ENCODE measurements at places on chromosomes 4 and X.

- DNase-seq, result no peak
Observed at GRCh38 chrX:104749951-104750610, 184.1 kb downstream of the IL1RAPL2 start.

DNA sequence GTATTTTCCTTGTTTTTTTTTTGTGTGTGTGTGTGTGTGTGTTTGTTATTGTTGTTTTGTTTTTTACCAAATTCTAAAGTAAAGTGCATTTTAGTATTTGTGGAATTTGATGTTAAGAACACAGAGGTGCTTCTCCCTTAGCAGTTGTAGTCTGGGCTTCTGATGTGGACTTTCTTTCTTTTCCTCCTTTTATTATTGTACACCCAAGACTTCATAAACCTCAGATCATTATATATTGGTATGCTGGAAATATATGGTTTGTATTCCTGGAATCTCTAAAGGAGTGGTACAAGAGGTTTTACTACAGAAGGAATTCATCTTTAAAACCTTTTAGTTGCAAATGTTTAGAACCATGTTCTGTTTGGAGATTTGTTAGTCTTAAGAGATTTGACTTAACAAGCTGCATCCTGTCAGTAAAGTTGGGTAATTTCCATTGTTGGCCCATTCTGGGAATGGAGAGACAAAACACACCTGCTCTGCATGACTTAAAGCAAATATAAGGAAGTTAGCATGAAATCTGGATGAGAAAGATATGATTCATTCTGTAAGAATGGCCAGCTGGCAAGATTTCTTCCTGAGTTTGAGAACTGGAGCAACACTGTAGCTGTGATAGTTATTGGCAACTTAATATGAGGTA is 64.0 kb downstream of the SMAD1 start:
- no peak for DNase-seq

DNA sequence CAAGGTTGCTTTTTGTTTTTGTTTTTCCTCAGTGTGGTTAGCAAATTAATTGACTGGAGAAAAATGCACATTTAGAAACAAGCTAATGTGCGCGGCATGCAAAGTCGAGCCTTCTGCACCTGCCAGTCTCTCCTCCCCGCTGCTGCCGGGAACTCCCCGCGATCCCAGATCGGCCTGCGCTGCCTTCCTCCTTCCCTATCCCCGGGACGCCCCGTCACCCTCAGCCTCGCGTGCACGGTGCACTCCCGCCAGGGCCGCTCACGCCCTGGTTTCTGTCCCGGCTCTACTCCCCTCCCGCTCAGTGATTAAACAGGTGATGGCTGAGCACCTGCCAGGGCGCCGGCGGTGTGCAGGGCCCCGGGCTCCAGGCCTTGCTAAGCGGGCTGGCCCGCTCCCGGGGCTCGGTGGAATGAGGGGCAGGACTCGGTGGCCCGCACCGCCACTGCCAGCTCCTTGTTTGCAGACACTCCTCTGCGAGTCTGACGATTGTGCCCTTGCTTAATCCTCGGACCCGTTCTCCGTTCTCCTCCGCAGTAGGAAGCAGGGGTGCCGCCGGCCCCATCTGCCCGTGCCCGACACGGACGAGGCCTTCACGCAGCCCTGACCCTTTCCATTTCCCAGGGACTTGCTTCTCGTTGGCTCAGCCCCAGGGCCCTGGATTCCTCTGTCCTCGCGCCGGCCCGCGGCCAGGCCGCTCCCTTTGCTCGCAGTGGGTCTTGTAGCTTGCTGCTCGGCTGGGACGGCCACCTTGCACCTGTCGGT is 143.4 kb downstream of the TRIML1 start:
- DNase-seq, result no peak

GRCh38 chr4:17347445-17347844 is 164.4 kb downstream of the QDPR start:
- no peak for DNase-seq

DNA sequence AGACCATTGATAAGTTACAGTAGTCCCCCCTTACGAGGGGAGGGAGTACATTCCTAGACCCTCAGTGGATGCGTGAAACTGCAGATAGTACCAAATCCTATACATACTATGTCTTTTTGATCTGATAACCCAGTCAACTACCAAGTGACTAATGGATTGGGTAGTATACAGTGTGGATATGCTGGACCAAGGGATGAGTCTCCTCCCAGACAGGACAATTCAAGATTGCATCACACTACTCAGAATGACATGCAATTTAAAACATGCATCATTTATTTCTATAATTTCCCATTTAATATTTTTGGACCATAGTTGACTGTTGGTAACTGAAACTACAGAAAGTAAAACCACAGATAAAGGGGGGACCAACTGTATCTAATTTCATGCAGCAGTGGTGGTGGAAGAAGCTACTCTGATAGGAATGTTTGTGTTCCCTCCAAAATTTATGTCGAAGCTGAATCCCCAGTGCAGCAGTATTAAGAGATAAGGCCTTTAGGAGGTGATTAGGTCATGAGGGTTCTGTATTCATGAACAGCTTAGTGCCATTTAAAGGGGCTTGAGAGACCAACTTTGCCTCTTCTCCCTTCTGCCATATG is 11.9 kb downstream of the HADH start:
- DNase-seq, result no peak

GRCh38 chr4:1937550-1937949 is 66.4 kb downstream of the NSD2 start:
- DNase-seq, result no peak

DNA sequence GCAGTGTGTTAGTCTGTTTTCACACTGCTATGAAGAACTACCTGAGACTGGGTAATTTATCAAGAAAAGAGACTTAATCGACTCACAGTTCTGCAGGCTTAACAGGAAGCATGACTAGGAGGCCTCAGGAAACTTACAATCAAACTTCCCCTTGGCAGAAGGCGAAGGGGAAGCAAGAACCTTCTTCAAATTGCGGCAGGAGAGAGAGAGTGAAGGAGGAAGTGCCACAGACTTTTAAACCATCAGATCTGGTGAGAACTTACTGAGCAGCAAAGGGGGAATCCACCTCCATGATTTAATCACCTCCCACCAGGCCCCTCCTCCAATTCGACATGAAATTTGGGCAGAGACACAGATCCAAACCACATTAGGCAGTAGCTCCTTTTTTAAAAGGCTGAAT is 59.2 kb upstream of the LEF1 start:
- DNase-seq, result no peak

- no peak for DNase-seq
Observed at GRCh38 chrX:136679531-136679930, 31.6 kb downstream of the CD40LG start.

GRCh38 chr4:86593688-86594558 is at the start of gene PTPN13:
PTPN13 (plus strand) TSS chr4:86594315; CDS start chr4:86635257, 40,942 bp downstream.
- peak; percentile 71 for DNase-seq

DNA sequence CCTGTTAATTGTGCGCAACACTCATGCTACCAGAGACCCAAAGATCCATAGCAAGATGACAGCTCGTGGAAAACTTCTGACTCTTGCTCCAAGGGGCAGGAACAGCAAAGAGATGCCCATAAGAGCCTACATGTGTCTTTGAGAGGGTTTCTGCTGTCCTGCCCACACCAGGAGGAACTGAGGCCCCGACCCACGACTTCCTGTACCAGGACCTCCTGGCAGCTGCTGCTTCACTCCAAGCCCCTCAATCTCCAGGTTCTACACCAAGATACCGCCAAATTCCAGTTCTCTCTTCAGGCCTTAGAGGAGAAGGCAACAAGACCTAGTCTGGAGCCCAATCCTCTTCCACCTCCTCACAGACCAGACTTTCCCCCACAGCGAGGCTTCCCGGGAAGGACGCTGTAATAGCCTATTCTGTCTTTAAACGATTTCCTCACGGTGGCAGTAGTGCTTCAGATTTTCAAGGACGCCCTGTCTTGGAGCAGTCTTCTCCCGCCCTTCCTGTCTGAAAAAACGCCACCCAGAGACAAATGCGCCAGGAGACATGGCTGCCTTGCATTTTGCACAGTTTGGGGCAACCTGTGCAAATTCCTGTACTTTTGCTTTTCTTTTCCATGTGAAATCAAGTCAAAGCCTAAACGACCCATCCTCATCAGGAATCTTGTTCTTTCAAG is 230.2 kb upstream of the STK26 start:
- DNase-seq, result no peak

DNA sequence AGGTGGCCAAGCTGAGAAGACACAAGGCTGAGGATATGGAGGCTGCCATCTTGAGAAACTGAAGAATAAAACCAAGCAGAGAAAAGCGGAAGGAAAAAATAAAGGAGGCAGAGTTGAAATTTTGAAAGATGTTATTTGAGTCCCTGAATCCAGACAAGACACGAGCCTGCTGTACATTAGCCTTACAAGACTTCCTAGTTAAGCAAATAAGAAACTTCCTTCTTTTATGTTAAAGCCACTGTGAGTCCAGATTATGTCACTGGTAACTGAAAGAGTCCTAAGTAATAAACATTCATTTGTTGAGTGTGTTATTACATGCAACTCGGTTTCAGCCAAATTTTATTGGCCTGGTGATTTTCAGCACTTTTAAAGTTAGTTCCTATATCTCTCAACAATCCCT is 30.4 kb downstream of the DRD5 start:
- DNase-seq, result no peak

DNA sequence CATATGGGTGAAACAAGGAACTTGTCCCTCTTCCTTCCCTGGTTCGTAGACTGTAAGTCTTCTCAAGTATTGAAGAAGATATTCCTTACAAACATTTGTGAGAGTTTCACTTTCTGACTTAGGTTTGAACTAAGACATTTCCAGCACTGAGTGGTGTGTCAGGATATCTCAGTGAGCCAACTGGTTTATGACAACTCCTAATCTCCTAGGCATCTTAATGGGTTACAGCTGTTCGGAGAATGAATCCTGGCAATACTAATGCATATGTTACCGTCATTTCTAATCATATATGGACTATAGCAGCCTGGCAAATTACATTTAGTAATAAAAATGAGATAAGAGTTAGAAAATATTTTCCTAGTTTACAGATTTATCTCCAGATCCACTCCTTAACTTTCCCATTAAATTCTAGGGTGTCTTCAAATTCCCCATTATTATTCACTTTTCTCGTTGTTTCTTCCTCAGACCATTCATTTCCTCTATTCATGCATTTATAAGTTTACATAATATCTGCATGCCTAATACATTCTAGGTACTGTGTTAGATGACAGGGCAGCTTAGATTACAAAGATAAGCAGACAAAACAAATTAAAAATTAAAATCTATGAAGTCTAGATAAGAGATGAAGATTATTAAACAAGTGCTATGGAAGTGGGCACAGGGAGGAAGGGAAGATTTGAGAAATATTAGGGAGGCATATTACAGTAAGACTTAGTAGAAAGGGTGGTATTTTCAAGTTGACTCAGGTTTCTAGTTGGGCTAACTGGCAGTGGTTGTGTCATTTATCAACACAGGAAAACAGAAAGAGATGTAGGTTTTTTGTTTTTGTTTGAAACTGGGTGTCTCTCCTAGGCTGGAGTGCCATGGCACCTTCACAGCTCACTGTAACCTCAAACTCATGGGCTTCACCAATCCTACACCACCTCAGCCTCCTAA is 173.9 kb downstream of the WDFY3 start:
- no peak for DNase-seq

DNA sequence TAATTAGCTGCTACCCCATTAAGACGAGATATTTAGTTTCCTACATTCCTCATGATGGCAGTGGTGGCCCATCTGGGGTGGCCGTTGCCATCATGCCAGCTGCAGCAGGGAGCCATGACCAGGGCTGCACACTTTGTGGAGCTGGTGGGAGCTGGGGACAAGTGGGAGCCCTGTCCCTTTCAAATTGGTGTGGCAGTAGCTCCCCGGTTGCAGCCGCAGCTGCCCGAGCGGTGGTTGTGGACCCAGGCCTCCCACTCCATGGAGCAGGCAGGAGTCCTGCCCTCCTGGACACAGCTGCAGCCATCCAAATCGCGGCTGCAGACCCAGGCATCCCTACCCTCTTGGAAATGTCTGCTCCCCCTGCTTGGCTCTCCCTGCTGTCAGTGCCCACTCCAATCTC is 9.3 kb upstream of the SYTL5 start:
- DNase-seq, result no peak

DNA sequence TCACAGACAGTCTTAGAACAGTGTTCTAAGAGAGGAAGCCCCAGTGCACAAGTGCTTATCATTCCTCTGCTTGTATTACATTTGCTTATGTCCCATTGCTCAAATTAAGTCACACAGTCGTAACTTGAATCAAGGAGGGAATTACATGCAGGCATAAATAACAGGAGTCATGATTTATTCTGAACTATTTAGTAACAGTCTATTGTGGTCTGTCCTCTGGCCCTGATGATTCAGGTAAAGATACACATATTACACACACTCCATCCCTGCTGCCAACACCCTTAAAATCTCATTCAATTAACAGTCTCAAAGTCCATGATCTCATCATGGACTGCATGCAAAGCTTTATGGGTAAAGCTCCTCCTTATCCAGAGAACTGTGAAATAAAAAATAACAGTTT is 60.1 kb downstream of the GRIA2 start:
- no peak for DNase-seq

DNA sequence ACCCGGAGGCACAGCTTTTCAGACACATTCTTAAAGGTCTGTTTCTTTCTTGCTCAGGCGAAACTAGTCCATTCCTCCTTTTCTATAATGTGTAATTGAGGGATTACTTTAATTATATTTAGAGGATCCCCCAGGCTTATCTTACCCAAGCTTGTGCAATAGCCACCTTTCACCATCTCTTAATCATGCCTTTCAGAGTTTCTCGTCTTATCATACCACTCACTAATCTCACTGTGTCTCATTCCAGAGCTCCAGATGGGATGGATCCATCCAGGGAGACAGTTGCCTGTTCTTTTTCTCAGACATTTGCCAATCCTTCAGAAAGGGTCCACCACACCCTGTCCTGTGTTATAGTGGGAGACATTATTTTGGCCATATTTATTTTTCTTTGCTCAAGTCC is 12.5 kb downstream of the SPARCL1 start:
- no peak for DNase-seq

DNA sequence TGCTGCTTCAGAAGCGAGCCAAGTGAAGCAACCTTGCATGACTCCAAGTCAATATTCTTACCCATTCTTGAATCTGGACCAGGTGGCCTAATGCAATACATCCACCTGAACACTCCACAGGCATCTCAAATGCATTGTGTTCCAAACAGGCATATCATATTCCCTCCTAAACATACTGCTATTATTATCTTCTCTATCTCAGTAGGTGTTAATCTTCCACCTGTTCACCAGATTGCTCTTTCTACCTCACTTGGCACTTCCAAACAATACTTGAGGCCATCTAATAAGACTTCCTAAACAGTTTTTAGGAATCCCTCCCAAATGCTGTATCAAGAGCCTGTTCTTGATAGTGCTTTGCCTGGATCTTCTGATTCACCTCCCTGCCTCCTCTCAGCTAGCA is 90.7 kb downstream of the GPRIN3 start:
- DNase-seq, result no peak

DNA sequence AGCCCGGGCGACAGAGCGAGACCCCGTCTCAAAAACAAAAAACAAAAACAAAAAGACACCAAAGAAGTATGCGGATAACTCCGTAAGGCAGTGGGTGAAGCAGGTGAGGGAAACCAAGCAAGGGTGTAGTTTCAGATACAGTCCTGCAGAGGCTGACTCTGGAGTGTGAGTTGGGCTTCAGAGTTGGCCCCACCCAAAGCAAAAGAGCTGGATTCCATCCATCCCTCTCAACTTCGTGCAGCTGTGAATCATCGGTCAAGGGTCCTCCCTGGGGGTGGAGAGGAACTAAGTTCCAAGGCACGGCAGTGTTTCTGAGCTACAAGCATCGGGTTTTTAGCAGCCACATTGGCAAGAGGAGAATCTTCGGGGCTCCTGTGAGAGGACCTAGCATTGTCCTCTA is 43.9 kb upstream of the FAM9A start:
- DNase-seq, result no peak

- no peak for DNase-seq
Observed at GRCh38 chr4:38842994-38843393, 13.6 kb downstream of the TLR6 start.

- no peak for DNase-seq
Observed at GRCh38 chr4:59535541-59535940, 1664.6 kb upstream of the ADGRL3 start.
